ENCODE measurements at places on chromosomes 6 and 20.

DNA sequence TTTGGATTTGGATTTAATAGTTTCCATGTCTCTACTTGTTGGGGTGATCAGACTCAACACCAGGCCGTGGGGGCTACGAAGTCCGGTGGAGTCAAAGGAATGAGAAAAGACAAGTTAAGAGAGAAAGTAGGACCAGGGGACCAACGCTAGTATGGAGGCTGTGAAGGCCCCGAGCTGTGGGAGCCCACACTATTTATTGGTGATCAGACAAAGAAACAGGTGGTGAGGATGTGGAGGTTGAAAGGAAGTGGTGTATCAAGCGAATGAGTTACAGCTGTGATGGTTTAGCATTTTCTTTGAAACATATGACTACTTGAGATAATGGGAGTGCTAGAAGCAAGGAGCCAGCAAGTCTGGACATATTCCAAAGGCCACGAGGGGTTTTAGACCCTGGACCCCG, 62.4 kb downstream of the AKAP7 start:
- no peak for DNase-seq

DNA sequence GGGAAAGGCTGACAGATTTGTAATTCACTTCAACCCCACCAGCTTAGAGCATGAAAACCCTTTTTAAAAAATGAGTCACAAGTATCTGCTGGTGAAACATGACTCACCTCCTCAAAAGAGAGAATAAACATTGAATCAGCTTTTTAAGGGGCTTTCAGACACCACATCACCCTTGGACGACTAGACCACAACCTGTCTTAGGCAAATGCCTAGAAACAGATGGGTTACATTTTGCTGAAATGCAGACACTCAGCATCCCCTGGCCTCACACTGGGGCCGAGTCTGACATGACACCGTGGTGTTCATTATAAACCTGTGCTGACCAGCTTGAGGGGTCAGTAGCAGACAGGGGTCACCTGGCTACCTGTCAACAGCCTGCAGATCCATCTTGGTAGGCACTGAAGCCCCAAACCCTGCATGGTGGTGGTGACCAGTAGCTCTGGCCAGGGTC, 175.3 kb upstream of the CST7 start:
- no peak for DNase-seq

DNA sequence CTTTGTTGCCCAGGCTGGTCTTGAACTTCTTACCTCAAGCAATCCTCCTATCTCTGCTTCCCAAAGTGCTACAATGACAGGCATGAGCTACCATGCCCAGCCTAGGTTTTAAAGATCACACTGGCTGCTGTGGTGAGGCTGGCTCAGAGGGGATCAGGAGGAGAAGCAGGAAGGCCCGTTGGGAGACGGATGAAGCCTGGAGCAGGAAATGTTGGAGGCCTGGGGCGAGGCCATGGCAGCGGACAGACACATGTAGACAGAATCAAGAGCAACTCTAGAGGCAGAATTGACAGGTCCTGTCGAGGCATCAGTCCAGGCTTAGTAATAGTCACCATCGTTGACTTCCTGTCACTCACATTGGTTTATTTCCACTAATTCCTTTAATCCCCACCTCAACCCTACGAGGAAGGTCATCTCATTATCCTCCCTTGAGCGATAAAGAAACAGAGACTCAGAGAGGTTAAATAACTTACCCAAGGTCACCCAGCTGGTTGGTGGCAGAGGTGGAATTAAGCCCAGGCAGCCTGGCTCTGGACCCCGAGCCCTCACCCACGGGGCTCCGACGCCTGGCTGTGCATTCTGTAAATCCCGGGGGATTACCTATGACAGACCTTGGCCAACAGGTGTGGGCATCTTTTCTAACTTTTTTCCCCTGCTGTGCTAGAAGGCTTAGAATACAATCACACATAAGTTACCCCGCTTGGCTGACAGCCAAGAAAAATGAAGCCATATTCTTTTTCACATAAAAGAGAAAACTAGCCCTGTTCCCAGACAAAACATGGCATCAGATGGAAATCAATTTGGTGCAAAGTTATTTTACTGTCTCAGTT, 113.4 kb downstream of the EYA2 start:
- DNase-seq, result no peak

DNA sequence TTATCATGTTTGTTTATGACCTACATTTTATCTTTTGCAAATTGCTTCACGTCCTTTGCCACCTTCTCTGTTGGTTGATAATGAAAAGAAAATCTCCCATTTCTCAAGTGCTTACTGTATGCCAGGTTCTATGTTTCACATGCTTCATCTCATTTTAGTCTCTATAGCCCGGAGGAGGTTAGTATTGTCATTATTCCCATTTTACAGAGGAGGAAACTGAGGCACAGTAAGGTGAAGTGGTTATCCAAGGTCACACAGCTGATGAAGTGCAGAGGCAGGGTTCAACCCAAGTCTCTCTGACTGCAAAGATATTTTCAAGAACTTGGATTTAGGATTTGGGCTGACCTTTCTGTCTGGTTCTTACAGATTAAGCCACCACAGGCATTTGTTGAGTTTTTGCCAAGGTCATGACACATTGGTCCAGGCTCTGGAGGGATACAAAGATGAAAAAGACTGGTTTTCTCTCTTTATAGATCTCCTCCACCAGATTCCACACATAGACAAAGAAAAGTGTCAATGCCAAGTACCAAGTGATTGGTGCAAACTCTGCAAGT, 20.6 kb downstream of the CNBD2 start:
- DNase-seq, result no peak

DNA sequence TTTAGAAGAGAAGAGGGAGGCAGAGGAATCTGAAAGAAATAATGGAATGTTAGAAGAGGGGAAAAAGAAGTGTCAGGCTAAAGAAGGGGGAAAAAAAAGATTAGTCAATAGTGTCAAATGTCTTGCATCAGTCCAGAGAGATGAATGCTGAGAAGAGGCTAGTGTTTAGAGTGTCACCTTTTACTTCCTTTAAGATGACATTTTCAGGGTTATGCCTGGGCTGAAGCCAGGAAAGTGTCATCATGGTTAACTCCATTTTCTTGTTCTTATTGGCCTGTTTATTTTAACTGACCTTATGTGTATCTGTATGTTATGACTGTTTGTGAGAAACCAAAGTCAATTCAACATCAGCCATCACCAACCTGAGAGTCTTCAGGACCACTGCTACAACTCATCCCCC, 15.0 kb upstream of the BCKDHB start:
- DNase-seq, result no peak

- DNase-seq, result no peak
Measured at GRCh38 chr6:38021029-38021428, 201.5 kb downstream of the ZFAND3 start.

DNA sequence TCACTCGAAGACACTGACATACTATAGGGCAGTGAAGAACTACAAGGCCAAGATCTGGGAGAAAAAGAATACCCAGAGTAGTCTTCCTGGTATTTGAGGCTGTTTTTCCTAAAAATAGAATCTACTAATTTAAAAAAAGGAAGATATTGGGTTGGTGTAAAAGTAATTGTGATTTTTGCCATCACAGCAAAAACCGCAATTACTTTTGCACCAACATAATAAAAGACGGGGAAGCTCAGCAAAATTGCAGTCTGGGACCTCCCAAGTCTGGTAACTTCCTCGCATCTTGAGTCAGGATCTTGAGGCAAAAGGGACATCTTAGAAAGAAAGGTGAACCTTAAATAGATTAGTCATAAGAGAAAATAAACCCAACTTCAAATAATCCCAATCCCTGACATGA, 77.2 kb upstream of the SMIM28 start:
- DNase-seq, result no peak

DNA sequence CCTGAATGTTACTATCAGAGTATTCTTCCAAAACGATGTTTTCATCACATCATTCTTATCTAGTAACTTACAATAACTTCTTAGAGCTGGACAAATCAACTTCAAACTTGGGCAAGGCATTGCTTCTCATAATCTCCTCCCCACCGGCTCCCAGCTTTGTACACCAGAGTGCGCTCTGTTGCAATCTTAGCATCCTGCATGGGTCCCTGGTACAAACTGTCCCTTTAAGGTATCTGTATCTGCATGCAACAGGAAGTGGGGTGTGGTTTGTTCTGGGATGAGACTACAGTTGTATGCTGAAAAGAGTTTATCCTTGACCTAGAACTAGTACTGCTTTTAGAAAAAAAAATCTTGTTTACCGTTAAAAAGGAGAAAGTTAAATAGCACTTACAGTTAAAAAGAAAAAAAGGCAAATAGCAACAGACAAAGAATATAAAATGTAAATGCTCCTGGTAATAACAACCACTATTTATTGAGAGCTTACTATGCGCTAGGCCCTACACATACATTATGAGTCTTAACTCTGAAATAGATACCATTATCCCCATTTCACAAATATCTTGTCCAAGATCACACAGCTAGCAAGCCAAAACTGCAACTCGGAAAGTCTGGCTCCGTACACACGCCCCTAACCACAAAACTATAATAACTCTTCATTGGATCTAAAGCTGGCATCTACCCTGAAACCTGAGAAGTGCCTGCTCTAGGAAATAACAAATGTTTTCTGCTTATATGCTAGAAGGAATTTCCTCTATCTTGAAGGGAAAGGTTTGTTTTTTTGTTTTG, 9.8 kb upstream of the HECA start:
- DNase-seq, result peak; percentile 29

DNA sequence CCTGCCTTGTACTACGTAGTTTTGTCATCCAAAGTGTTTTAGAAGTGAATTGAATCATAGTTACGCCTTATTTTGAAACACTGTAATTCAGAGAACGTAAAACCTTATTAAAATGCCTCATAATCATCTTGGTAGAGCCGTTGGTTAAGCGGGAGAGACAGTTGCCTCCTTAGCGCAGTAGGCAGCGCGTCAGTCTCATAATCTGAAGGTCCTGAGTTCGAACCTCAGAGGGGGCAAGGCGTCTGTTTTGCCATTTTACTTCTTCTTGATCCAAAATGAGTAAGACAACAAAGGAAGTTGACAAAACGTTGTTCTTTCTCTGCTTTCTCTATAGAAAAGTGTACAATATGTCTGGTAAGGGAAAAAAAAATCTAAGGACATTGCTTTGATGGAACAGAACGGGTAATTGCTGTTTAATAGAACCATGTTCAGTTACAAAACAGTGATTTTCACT, 20.7 kb upstream of the TRIM27 start:
- DNase-seq, result peak; percentile 76

DNA sequence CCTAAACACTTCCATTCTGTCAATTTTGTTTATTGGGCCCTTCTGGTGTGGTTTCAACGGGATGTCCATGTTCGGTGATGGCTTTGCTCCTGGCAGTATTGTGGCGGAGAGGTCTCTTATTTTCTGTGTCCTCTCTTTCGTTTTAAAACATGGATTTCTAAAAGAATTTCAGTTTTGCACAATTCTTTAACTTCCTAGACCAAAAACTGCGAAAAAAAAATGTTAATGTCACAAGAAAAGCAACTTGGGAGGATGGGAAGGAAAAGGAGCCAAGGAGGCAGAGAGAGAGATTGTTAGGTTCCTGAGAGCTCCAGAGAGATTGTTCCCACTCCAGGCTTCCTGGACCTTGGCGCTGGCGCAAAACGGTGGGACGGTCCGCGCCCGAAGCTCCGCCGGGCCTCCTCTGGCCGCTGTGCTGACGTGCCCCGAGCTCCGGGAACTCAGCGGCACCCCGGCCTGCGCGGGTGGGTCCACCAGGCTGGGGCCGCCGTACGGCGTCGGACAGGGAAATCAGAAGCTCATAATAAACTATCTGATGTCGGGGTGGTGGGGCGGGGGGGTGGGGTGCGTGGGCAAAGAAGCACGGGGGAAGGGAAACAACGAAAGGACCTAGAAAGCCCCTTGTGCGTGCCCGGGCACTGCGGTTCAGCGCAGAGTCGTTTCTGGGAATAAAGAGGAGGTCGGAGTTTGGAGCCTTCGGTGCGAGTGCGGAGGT, 951 bp upstream of the OLIG3 start:
- no peak for DNase-seq

DNA sequence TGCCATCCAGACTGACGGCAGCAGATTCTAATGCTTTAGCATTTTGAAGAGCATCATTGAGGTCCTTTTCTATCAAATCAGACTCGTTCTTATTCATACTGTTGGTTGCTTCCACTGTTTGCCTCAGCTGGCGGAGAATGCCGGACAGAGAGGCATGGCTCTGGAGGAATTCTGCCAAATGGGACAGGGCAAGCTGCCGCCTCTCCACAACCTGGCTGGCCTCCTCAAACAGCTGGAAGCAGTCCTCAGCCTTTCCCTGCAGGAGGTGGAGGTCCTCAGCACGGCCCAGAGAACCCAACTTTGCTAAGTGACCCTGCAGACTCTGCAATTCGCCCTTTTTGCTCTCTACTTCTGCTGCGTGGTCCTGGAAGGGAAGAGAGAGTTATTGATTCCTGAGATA, 220.5 kb downstream of the SYNE1 start:
- no peak for DNase-seq

GRCh38 chr6:119209452-119210205, 131.2 kb upstream of the FAM184A start:
- DNase-seq, result no peak

DNA sequence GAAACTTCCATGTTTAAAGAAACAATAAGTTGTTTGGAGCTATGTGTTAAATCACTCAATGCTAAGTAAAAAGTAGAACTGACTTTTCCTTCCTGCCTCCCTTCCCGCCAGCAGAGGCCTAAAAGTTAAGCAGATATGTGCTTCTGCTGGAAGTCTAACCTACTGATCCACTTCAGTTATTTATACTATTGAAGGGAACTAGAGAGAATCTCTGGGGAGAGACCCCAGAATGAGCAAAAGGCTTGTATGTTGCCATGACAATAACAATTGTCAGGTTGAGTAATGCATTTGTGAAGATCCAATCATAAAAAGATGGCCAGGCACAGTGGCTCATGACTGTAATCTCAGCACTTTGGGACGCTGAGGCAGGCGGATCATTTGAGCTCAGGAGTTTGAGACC, 24.7 kb downstream of the MGME1 start:
- DNase-seq, result no peak

GRCh38 chr6:22067671-22068070, 229.2 kb downstream of the PRL start:
- no peak for DNase-seq

DNA sequence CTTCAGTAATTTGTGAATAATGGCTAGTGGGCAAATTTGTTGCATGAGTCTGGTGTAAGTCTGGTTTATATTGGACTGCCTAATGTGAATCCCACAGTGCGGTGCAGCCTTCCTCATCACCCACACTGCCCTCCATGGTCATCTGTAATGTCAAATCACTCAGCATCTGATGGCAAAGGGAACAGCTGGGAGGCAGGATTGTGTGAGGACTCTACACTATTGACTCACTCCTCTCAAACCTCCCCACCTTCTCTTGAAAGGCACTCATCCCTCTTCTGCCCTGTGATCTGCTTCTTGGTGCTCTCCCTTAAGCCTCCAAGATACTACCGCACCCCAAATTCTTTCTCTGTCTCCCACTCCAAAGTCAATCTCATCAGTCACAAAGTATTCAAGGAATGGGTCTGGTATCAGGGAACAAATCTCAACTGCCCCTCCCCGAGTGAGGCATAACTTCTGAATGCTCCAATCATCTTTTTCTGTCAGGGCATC, 146.0 kb upstream of the BEND6 start:
- peak; percentile 51 for DNase-seq

All from DMS 273 treated with DMSO at 0.1 percent for 48 hours (cell line).